ENCODE measurements at places on chromosomes 12 and 14.

- DNase-seq, result no peak
Observed at GRCh38 chr12:68374307-68374982, 42.3 kb upstream of the MDM1 start.

- peak; percentile 76 for DNase-seq
Observed at GRCh38 chr12:57124261-57124877, 3.9 kb upstream of the LRP1 start.

GRCh38 chr14:44995770-44996294 is 33.8 kb downstream of the TOGARAM1 start:
- no peak for DNase-seq

DNA sequence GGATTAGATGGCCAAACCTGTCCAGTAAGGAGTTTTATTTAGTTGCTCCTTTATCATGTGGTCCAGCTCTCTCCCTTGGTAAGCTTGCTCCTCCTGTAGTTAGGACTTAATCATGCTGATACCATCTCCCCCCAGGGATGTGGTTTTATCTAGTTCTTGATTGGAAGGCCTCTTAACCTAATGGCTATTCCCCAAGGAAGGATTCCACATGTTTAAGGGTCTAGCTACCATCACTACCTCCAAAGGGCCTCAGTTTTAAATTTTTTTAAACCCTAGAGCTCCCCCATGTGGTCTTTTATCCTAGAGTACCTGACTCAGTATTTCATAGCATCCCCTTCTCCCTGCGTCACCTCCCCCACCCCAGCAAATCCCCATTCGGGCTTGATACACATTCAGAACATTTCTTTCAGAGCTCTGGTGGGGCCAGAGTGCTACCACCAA is 22.5 kb downstream of the MAP3K12 start:
- DNase-seq, result no peak

DNA sequence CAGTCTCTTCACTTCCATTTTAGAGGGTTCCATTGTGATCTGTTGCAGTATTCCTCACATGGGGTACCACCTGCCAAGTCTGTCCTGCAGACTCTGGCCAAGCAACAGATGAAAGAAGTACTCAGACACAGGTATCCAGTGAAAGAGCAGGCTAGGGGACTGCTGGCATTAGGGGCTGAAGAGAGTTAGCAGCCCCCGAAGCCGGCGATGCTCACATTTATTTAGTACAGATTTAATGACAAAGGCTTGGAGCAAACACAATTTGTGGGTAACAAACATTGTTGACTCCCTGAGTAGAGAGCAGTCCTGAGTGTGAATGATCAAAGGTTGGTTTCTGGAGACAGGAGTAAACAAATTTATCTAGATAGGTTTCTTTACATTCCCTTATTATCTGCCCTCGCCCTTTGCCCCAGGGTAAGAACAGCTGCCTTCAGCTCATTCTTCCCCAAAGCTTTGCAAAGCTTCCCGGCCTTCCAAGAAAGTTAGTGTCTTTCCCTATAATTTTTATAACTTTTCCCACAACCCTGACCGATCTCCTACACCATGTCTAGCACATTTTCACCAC is 144.8 kb downstream of the TMEM117 start:
- no peak for DNase-seq

GRCh38 chr12:16573398-16574077 is 32.4 kb downstream of the LMO3 start:
- DNase-seq, result no peak

DNA sequence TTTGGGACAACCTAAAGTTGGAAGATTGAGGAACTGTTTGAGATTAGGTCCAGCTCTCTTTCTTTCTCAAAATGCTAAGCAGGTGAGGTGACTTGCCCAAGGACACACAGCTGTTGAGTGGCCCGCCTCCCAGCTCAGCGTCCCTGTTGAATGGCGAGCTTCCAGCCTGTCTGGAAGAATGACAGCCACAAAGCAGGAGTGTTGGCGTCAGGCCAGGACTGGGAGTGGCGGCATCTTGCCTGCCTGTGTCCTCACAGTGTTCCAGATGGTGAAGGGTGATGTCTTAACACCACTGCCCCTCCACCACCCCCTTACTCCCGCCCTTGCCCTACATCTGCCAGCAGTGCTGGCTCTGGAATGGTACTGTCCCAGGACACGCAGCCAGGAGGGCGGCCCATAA is 4.4 kb upstream of the CEBPE start:
- DNase-seq, result no peak

DNA sequence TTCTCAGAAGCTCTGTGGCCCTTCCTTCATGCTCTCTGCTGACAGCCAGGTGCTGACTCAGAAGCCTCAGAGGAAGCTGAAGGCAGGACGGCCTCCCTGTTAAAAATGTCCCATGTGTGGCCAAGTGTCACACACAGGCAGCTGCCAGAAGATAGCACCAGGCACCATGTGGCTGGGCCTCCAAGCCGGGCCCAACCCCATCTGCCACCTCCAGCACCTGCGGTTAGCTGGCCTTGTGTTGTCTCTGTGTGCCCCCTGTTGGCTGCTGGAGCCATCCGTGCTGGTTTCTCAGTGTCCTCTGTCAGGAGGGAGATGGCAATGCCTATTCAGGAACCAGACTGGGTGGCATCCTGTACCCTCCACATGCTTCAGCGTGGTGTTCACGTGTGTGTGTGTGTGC is 63.2 kb downstream of the TSPAN11 start:
- peak; percentile 38 for DNase-seq

DNA sequence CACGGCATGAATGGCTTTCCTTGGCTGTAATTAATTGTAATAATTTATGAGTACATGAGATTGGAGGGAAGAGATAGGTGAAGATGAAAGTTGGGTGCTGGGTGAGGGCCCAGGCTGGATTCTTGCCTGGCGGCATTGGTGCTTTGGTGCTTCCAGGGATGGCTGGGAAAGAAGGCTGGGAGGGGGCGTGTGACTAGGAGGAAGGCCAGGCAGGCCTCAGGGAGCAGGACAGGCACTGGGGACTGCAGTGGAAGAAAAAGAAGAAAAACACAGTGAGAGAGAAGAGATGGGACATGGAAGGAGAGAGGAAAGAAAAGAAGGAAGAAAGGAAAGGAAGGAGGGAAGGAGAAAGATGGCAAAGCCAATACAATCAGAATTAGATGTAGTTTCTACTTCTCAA is 3.7 kb downstream of the HOXC9 start:
- DNase-seq, result no peak

DNA sequence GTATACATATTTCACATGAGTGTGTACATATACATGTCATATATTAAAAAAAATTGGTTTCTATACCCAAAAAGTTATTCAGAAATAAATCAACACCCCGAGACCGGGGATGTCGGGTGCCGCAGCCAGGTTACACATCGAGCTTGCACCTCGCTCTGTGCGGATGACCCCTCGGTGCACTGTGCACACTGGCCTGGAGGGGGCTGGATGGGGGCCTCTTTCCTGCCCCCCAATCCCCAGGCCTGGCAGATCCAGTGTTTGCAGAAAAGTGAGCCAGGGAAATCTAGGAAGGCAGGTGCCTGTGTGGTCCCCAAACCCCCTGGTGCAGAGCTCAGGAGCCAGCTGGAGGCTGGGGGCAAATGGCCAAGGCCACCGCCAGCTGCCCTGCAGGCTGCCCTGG is 27.1 kb upstream of the GPR68 start:
- DNase-seq, result no peak

- DNase-seq, result no peak
Observed at GRCh38 chr14:25394356-25394755, 344.4 kb upstream of the STXBP6 start.

DNA sequence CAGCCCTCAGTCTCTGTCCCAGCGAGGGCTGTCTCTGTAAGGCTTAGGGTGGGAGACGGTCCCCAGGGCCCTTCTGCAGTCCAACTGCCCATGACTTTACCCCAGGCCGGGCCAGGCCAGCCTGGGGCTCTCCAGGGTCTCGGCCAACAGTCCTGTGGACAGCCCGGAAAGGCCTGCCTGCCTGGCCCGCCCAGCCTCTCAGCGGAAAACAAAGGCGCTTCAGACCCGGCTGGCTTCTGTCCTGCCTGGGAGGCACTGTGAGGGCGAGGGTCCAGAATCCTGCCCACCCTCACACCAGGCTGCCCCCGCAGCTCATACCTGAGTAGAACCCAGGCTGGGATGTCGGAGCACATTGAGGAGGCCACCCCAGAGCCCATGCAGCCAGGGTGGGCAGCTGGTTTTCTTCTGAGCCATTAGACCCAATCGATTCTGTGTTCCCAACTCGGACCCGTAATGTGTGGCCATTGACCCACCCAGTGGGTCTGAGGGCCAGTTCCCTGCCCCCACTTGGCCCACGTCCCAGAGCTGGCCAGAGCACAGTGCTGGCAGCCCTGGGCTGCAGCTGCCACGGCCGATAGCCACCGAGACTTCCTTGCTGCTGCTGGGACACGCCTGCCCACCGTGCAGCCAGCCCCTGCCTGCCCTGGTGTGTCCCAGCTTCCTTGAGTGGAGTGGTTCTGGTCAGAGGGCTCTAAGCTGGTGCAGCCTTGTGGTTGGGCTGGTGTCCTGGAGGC is 1.6 kb downstream of the CRIP2 start:
- no peak for DNase-seq

DNA sequence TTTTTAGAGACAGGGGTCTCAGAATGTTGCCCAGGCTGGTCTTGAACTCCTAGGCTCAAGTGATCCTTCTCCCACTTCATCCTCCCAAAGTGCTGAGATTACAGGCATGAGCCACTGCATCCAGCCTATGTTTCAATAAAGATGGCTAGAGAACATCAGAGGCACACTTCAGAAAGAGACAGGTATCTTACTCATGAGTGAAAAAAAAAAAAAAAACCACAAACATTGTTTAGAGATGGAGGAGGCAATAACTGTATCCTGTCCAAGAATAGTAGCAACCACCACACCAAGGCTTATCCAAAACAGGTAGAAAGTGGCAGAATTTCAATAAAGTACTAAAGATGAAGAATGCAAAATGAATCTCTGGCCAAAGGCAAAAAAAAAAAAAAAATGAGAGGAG is 30.3 kb downstream of the EEA1 start:
- peak; percentile 14 for DNase-seq

DNA sequence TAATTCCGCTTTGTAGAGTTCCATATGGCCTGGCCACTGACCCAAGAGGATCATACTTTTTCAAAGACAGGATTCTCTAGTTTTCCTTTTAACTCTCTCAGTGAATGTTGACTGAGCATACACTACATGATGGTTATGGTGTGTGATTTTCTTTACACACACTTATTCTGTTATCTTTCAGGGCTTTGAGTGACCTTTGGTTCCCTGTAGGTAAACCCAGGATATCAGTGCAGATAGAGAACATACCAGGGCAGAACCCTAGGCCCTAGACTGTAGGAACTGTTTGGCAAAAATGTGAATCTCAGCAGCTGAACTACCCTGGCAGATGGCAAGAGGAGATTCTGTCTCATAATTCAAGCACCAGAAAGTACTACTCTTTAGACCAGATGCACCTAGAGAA is 159.6 kb downstream of the KCNA5 start:
- DNase-seq, result no peak

GRCh38 chr14:71783786-71784185 is 148.4 kb upstream of the RGS6 start:
- no peak for DNase-seq

- no peak for DNase-seq
Observed at GRCh38 chr14:95197551-95197950, 40.2 kb upstream of the DICER1 start.

GRCh38 chr14:69464829-69465228 is 19.7 kb upstream of the PLEKHD1 start:
- DNase-seq, result peak; percentile 93

DNA sequence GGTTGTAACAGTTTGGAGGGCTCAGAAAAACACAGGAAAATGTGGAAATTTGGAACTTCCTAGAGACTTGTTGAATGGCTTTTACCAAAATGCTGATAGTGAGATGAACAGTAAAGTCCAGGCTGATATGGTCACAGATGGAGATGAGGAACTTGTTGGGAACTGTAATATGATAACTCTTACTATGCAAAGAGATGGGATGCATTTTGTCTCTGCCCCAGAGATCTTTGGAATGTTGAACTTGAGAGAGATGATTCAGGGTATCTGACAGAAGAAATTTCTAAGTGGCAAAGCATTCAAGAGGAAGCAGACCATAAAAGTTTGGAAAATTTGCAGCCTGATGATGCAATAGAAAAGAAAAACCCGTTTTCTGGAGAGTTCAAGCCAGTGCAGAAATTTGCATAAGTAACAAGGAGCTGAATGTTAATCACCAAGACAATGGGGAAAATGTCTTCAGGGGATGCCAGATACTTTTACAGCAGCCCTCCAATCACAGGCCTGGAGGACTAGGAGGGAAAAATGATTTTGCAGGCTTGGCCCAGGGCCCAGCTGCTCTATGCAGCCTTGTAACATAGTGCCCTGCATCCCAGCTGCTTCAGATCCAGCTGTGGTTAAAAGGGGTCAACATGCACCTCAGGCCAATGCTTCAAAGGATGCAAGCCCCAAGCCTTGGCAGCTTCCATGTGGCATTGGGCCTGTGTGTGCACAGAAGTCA is 572.7 kb upstream of the ATP2B1 start:
- DNase-seq, result no peak

- DNase-seq, result no peak
Observed at GRCh38 chr14:92984896-92985295, 61.9 kb downstream of the CHGA start.

DNA sequence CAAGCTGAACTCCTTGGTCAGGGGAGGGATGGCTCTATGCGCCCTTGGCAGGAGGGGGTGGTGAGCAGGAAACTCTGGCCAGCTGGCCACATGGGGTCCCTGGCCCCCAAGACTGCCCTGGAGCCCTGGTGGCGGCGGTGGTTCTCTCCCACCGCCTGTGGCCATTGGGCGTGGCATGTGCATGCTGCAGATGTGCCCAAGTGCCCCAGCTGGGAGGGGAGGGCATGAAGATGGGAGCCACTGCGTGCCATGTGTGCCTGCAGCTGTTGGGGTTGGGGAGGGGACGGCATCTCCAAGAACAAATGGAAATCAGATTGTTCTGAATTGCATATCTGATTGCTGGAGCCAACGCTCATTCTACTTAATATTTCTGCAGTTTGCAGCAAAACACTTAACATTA is 115.7 kb upstream of the IGF1 start:
- no peak for DNase-seq

- DNase-seq, result no peak
Observed at GRCh38 chr12:131622422-131622955, 88.4 kb upstream of the SFSWAP start.

DNA sequence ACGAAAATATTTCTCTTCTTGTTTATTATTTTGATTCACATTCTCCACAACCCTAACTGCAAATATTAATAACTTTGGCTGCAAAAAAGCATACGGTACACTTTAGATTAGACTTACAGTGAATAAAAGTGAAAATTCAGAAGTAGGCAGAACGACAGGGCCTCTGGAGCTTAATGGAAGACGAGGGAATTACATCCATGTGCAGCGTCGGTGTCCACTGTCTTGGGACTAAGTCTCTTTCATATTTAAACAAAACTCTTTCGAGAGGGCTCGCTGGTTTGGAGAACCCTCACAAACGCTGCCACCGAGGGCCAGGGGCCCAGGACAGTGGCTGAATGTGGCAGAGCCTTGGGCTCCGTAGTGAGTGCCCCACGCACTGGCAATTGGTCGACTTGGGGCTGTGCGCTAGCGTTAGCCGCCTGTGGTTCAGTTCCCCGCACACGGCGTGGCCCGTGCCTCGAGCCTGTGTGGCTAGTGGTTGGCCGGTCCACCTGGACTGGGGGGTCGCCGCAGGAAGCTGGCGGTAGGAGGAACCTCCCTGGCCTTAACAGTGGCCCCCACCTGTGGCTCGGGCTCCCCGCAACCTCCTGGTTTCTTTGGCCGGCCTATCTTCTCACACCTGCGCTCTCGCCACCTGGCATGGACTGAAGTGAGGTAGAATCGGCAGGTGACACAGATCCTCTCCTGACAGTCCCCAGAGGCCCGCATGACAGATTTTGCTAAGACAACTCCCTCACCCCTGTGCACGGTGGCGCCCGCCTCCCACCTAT is 739 bp upstream of the PAX9 start:
- no peak for DNase-seq

GRCh38 chr14:36935976-36936678 is 236.3 kb downstream of the SLC25A21 start:
- DNase-seq, result no peak

- DNase-seq, result no peak
Observed at GRCh38 chr14:105582639-105583038, 56.3 kb downstream of the TMEM121 start.
